Activated CD4-positive, alpha-beta memory T cell treated with anti-CD3 and anti-CD28 coated beads, Interleukin-2, amount 10 ng/mL, durations not matched to agents 7 days and 5 days (primary cell): ENCODE measurements at places on chromosomes 4 and X. TPM values are rescaled to one million over a fixed set of nuclear protein-coding genes. Genes with fewer than 3 reads are reported as not detected.

Gene GRPR
- total RNA-seq, result not detected

Gene PFKFB1
- total RNA-seq, result 0.45 TPM

Gene SMIM20
- 11.5 TPM for total RNA-seq

Gene FAM199X
- 12.9 TPM for total RNA-seq

Gene WDR19
- total RNA-seq, result 12.1 TPM

Gene RAB41
- not detected for total RNA-seq

Gene CTAG1A
- total RNA-seq, result not detected

Gene FOXO4
- 20.4 TPM for total RNA-seq

Gene PDCL2
- not detected for total RNA-seq

Gene RNF212
- total RNA-seq, result 0.88 TPM

Gene CDKL2
- 1.4 TPM for total RNA-seq

Gene BEX1
- not detected for total RNA-seq

Gene ATP1B4
- not detected for total RNA-seq

Gene DRD5
- not detected for total RNA-seq

Gene ENPP6
- total RNA-seq, result 3.6 TPM

Gene MAGT1
- total RNA-seq, result 56.3 TPM

Gene USP51
- 0.78 TPM for total RNA-seq

Gene NUP62CL
- total RNA-seq, result 2.3 TPM

Gene TMPRSS11B
- total RNA-seq, result not detected

Gene FGD1
- 0.13 TPM for total RNA-seq

Gene PGRMC2
- total RNA-seq, result 44.3 TPM
